ENCODE measurements at places on chromosomes 7 and 10.
A peak's percentile ranks its signal among the peaks of the same experiment; 100 is the strongest.

- no peak for DNase-seq
Measured at GRCh38 chr7:65804887-65805286, 68.0 kb upstream of the VKORC1L1 start.

DNA sequence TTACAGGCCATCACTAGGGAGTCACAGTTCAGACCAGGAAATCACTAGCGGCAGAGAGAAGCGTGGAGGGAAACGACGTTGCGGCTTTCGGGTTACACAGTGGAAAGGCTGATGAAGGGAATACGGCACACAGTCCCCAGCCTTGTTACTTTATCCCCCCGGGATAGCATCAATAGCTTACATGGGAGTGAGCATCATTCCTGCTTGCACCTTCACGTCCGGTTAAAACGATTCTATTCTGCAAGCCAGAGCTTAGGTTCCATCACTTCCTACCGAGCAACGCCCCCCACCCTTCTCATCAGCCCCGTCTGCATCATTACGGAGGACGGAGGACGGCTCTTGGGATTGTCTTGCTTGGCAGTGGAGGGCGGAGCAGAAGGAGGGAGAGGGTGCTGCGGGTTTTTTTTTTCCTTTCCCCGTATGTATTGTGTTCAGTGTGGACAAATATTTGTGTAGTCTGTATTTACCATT lies 124.9 kb downstream of the CLEC2L start:
- no peak for DNase-seq

DNA sequence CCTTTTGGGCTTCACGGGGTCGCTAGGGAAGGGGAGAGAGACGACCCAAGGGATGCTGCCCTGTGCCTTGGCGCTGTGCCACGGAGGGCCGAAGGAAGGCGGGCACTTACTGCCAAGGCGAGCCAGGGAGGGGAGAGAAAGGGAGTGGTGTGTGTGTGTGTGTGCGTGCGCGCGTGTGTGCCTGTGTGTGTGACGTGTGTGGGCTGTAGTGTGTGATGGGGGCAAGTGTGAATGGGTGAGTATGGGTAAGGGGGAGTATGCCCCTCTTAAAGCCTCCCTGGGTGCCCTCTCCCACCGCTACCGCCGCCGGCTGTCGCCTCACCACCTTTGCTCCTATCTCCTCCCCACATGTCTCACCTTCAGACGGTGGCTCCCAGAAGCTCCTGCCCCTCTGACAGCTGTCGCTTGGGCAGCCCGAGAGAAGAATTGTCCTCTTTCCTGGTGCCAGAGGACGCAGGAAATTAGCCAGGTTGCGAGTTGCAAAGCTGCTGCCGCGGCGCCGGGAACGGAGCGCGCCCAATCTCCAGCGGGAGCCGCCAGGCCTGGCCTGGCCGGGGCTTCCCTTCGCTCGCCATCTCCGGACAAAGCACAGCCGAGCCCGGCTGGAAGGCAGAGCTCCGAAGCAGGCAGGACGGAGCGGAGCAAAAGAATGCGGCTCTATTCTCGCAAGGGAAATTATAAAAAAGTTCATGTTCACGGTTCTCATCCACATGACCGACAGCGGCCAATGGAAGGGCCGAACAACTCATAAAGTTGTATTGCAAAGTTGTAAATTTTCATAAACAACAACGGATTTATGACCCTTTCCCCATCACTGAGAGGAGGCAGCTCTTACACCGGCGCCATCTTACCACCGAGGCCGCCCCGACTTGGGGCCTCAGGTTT lies at the start of gene HOXA3:
HOXA3 (minus strand) TSS at position 653 of the 885 bp plus-strand sequence. CDS start 41,943 bp downstream, outside the sequence.
- no peak for DNase-seq

- peak; percentile 67 for DNase-seq
Measured at GRCh38 chr10:4470231-4470835, 355.7 kb upstream of the AKR1E2 start.

DNA sequence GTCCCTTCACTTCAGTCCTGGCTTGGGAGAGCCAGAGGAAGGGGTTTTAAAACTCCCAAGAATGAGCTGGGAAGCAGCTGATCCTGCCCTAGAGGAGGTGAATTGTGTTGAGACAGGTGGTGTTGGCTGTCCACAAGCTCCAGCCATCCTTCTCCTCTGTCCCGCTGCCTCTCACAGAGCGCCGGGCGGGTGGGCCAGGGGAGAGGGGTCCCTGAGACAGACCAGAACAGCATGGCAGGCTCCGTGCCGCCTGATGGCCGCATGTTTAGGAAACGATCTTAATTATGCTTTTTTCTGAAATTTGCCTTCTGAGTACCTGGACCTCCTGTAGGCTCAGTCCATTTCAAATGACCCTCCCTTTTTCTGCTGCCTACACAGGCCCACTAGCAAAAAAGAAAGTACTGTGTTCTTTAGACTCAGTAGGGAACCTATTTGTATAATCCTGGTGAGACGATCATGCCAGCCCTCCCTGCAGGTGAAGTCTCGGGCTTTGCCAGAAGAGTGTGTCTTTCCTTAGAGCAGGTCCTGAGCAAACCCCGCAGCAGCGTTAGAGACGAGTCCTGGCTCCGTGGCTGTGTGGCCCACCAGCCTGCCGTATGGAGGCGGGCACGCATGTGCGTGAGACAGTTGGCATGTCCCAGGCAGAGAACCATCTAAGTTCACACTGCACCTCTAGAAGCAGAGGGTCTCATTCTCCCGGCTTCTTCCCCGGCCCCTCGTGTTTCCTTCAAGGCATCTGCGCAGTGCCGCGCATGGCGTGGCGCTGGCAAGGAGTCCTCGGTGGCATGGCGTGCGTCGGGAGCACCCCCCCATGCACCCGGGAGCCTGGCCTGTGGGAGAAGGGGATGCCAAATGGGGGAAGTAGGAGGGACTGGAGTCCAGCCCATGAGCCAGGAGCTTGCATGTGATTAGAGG lies 26.3 kb upstream of the PWWP2B start:
- no peak for DNase-seq

- DNase-seq = peak; percentile 23
Measured at GRCh38 chr10:58282615-58283014, 13.7 kb downstream of the CISD1 start.

DNA sequence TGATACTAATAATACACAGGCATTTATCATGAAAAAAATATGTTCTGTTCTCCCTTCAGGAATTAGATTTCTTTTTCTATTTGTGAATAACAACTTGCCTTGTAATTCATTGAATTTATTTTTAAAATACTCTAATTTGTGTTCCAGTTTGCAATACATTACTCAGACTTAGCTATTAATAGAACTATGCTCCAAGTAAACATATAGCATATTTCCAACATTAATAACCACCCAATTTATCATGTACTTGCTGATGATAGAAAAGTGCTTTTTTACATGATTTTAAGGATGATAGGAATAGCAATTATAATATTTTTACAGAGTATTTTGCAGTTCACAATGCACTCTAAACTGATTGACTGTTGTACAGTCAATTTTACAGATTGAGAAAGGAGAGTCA lies 338.8 kb upstream of the SEMA3D start:
- no peak for DNase-seq
